ENCODE measurements at places on chromosomes 13 and 19. TPM values are rescaled to one million over a fixed set of nuclear protein-coding genes. Genes with fewer than 3 reads are reported as not detected.

DNA sequence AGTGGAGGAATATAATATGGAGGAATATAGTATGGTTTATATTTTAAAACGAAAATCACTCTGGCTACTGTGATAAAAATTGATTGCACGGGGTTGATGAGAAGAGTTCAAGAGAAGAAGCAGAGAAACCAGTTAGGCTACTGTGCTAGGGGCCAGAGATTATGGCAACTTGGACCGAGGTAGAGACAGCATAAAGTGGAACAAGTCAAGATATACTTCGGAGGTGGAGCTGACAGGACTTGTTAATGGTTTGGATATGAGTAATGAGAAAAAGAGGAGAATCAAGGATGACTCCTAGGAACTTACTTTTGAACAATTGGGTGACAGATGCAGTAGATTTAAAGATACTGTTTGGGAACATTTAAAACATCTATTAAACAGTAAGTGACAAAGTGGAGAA lies 6.6 kb upstream of the WDFY2 start:
- DNase-seq: no peak

DNA sequence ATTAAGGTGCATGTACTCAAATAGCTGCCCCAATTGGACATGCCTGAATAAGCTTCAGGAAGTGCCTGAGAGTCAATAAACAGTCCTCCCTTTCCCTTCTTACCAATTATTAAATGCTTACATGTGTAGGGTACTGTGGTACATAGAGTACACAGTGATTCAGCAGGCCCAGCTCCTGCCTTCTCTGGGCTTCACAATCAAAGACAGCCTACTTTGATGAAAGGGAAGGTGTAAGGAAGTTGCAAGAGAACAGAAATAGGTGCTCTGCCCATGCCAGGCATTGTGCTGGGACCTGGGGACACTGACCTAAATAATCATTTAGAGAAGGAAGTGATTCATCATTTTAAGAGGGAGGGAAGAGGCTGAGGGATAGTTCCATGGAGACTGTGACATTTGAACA lies 17.2 kb downstream of the FRY start:
- DNase-seq: no peak

GRCh38 chr13:24012648-24013047 lies 115.3 kb upstream of the C1QTNF9B start:
- no peak for DNase-seq

GRCh38 chr19:1063030-1063908 lies 3.7 kb upstream of the ARHGAP45 start:
- DNase-seq: peak; percentile 72

Gene PTPRS
- 27.1 TPM for polyA plus RNA-seq

DNA sequence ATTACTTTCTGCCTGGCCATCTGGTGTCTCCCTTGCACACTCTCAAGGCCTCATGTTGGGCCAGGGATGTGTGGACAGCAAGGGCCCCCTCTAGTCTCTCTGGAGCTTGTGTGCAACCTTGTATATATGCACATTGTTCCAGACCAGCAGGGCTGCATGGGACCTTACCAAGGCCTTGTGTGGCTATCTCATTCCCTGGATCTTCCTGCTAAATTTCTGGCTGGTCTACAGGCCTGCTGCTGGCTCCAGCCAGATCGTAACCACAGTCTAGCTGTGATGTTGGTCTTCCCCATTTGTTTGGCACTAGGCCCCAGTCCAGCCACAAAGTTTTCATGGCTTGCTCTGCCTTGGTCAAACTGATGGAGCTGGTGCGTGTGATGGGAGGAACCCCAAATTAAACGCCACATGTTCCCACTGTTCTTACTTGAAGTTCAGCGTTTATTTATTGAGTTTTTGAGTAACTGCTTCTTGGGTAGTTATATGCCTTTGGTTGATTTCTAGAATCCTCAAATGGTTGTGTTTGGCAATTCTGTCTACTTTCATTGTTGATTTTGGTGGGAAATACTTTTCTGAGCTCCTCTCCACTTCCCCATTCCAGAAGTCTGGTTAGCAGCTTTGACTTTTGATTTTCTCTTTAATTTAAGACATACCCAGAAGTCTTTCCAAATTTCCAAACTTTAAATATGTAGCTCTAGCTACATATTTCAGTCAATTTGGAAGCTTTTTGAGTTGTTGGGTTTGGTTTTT lies 56.4 kb downstream of the SIPA1L3 start:
- no peak for DNase-seq

DNA sequence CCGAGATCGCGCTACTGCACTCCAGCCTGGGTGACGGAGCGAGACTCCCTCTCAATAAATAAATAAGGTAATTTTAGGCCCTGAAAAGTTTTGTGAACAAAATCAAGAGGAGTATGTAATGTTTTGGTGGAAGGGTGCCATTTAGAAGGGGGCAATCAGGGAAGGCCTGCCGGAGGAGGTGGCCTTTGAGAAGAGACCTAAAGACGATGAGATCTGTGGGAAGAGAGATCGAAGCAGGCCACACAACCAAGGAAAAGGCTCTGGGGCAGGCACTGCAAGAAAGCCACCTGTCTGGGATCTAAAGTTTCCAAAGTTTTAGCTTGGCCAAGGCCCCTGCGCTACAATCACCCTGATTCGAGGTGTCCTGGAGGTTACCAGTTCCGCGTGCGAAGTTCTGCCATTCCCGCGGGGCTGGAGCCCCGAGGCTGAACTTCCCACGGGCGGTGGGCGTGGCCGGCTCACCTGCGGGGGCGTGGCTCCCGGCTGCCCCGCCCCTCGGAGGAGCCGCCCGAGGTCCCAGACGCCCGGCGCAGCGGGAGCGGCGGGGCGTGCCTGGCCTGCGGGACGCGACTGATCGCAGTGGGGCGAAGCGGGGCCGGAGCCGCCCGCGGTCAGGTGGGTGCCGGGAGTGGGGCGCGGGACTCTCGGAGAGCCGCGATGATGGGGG lies at the start of gene KLC3:
KLC3 (plus strand) TSS at position 519 of the 667 bp plus-strand sequence. CDS start 4,792 bp downstream, outside the sequence.
- peak; percentile 42 for DNase-seq

DNA sequence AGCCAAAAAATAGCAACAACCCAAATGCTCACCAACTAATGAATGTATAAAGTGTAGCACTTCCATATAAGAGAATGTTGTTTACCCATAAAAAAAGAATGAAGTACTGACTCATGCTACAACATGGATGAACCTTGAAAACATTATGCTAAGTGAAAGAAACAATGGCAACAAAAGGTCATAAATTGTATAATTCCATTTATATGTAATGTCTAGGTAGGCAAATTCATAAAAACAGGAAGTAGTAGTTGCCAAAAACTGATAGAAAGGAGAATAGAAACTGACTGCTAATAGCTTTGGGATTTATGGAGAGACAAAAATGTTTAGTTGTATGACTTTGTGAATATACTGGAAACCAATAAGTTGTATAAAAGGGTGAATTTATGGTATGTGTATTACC lies 21.6 kb downstream of the MYCBP2 start:
- DNase-seq: no peak

Gene PHLDB3
- polyA plus RNA-seq: 62.2 TPM

Measured in testis (tissue), 5 donors.